ENCODE measurements at places on chromosomes 12 and 14.

GRCh38 chr14:74203639-74204038, 35.6 kb upstream of the VSX2 start:
- no peak for DNase-seq

- no peak for DNase-seq
These were observed 289.9 kb upstream of the CAND1 start for GRCh38 chr12:66979251-66979650.

GRCh38 chr14:28876572-28876945, 110.0 kb downstream of the FOXG1 start:
- no peak for DNase-seq

DNA sequence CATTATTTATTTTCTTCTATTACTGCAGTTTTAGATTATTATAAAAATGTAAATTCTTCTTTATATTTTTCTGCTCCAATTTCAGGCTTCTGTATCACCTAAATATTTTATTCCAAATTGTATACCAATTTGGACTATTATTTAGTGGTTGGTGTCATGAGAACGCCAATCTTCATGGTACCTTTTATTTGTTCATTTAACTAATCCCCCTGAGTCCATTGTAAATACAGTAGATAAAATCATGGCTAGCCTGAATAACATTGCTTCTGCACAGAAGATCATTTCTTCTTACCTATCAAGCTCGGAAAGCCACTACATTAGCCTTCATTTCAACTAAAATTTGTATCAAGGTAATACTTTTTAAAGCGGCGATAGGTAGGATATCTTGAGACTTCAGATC, at the start of gene OR6C75:
Gene OR6C75, plus strand, starts transcription at position 301 of the 400 bp plus-strand sequence. CDS start 2,136 bp downstream, outside the sequence.
- DNase-seq = no peak

DNA sequence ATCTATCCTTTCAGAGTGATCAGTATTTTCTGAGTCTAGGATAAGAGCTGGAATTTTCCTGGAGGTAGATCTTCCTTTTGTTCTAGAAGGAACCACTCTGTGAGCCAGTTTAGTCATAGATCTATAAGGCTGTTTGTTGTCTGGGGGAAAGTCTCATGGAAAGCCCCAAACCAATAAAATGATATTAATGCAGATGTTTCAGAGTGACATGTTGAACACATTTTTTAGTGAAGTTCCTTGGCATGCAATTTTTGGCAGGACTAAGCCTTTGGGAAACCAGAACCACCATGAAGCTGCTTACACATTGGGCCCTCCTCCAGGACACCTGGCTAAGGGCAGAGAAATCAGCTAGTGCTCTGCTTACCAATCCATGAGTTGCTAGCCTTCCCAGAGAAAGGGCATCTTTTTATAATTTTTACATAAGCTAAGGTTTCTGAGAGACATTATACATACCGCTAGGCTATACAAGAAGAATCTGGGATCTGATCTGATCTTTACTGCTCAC, 101.5 kb upstream of the PCED1B start:
- no peak for DNase-seq

- no peak for DNase-seq
These were observed 509.4 kb downstream of the GALC start for GRCh38 chr14:87483271-87484260.

- no peak for DNase-seq
These were observed 74.8 kb upstream of the PLXNC1 start for GRCh38 chr12:94073441-94074051.

All from activated T-cell treated with anti-CD3 and anti-CD28 coated beads for 48 hours (primary cell).